ENCODE measurements at places on chromosomes 3 and 15. TPM values are rescaled to one million over a fixed set of nuclear protein-coding genes. Genes with fewer than 3 reads are reported as not detected.

LTK gene
- not detected for total RNA-seq

GRCh38 chr3:128551867-128552266 is 58.9 kb upstream of the GATA2 start:
- no peak overlapping the region for H3K4me3 ChIP-seq
- DNase-seq: no peak
- H3K27me3 ChIP-seq: no peaks in the 10 kb centered on the region
- H3K4me1 ChIP-seq: no peaks in the 10 kb centered on the region

GRCh38 chr3:146655333-146655996 is 50.3 kb upstream of the PLSCR5 start:
- no peaks in the 10 kb centered on the region for H3K36me3 ChIP-seq
- DNase-seq: no peak
- H3K4me3 ChIP-seq: no peak overlapping the region
- H3K27me3 ChIP-seq: no peaks in the 10 kb centered on the region

DNA sequence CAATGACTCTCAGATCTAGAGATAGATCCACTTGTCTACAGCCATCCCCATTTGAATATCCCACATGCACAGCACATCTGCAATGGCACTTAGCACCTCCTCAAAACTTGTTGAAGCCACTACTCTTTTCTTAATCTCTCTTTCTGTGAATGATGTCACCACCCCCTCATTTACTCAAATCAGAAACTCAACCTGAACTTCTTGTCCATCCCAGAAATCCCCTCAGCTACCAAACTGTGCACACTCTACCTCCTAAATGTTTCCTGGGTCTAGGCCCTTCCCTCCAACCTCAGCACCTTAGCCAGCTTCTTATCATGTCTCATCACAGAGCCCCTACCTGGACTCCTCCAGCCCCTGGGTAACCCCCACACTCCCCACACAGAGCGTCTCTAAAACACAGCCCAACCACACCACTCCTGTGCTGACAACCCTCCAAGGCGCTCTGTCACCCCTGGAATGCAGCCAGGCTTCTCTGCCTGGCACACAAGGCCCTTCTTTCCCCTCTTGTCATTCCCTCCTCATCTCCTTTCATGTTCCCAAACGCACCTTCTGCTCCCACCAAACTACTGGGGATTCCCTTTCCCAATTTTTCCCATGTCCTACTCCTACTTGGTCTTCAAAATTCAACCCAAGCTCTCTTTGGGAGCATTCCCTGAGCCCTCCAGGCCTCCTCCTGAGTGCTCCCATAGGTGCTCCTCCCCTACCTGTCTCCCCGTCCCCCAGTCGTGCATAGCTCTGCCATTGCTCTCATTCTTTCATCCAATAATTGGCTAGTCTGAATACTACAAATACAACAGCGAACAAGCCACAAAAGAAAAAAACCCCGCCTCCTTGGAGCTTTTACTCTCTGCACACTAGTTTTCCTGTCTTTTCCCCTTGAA is 39.8 kb upstream of the ZBTB38 start:
- H3K27ac ChIP-seq: no peak overlapping the region
- DNase-seq: no peak
- no peaks in the 10 kb centered on the region for H3K36me3 ChIP-seq
- no peaks in the 10 kb centered on the region for H3K27me3 ChIP-seq
- H3K4me3 ChIP-seq: no peak overlapping the region
- H3K4me1 ChIP-seq: no peaks in the 10 kb centered on the region

DNA sequence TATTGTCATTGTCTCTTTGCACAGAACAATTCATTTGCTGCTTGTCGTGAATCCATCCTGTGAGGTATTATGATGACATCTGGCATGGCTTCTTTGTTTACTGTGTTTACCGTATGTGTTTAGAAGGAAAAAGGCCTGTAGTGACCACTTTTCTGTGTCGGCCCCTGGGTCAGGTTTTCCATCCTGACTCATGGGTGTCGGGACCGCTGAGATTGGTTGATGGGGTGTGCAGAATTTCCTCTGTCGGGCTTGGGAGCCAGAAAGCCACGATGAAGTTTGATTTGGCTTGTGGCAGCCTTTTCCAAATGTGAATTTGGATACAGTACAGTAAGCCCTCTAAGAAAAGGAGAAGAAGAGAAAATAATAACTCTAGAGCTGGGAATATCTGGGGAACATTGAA is 113.5 kb downstream of the FNDC3B start:
- H3K36me3 ChIP-seq: no peaks in the 10 kb centered on the region
- H3K4me3 ChIP-seq: no peak overlapping the region
- H3K27me3 ChIP-seq: no peaks in the 10 kb centered on the region
- peaks cover 6% of the 10 kb centered on the region for H3K4me1 ChIP-seq
- DNase-seq: no peak

DNA sequence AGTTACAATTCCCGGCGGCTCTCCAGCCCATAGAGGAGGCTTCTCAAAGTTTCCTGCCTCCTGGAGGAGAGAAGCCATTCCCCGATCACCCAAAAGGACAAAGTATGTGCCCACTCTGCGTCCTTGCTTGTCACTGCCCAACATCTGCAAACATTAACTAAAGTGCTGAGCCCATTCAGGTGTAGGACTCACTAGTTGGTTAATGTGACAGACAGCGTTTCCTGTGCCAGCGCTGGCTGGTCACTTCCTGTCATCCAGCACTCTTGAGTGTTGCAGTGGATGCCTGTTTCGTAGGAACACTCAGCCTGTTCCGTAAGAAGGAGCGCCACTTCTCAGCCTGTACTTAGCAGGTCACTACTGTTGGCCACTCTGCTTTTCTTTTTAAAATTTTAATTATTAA is 100.3 kb downstream of the APBA2 start:
- no peak overlapping the region for H3K27ac ChIP-seq
- no peaks in the 10 kb centered on the region for H3K36me3 ChIP-seq
- no peak overlapping the region for H3K4me3 ChIP-seq
- DNase-seq: no peak

- H3K27ac ChIP-seq: no peak overlapping the region
- no peaks in the 10 kb centered on the region for H3K27me3 ChIP-seq
- no peak for DNase-seq
- no peaks in the 10 kb centered on the region for H3K36me3 ChIP-seq
- no peaks in the 10 kb centered on the region for H3K4me1 ChIP-seq
These were observed 297.3 kb upstream of the UBE2E1 start for GRCh38 chr3:23508464-23508863.

All from uterus (tissue), 4 donors.